ENCODE measurements at places on chromosomes 1 and 21. TPM values are rescaled to one million over a fixed set of nuclear protein-coding genes. Genes with fewer than 3 reads are reported as not detected.

Gene C1orf53
- 4.2 TPM for total RNA-seq

Gene SORT1
- total RNA-seq: 16.7 TPM

Gene HSPA6
- total RNA-seq: 0.54 TPM

Gene OR10J1
- not detected for total RNA-seq

Gene ARHGAP30
- total RNA-seq: not detected

Gene FCGR2B
- not detected for total RNA-seq

Gene WDR64
- total RNA-seq: not detected

Gene CHI3L2
- 0.18 TPM for total RNA-seq

Gene ENAH
- total RNA-seq: 86.9 TPM

Gene GSTM1
- total RNA-seq: not detected

Gene MPZ
- total RNA-seq: 0.18 TPM

Gene KCNC4
- 0.18 TPM for total RNA-seq

Gene IL22RA1
- not detected for total RNA-seq

Gene TNN
- not detected for total RNA-seq

Gene CYP4A11
- total RNA-seq: not detected

Gene C21orf58
- 2.7 TPM for total RNA-seq

Gene C1orf87
- total RNA-seq: not detected

Gene HPDL
- 0.56 TPM for total RNA-seq

Gene UBE2U
- total RNA-seq: not detected

Gene KIF21B
- total RNA-seq: 0.36 TPM

Gene ANGPTL3
- total RNA-seq: not detected

Gene TNFRSF1B
- 5.0 TPM for total RNA-seq

Gene HJV
- total RNA-seq: not detected

Gene LRRC8B
- 1.8 TPM for total RNA-seq

Gene SPRR2G
- not detected for total RNA-seq

Gene TRIM67
- not detected for total RNA-seq

Gene SLC30A10
- total RNA-seq: not detected
